Stimulated activated CD4-positive, alpha-beta T cell treated with anti-CD3 and anti-CD28 coated beads, Interleukin-15, amount 100 ng/mL, for 24 hours (primary cell): ENCODE measurements at places on chromosomes 11 and 22.

DNA sequence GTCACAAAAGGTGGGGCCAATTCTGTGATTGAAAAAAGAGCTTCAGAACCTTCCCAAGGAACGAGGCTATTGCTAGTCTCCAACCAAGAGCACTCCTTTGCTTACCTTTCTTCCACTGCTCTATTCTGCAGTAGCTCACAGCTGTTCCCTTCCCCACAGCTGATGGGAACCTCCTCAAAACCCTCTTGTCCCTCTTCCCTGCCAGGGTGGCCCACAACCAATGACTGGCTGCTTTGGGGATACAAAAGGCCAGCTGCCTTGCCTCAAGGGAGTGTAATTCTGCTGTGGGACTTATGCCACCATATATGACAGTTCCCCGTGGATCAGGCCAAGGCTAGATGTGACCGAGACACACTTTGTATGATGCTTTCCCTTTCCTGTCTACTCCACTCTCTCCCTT, 15.0 kb downstream of the KCNE3 start:
- DNase-seq: no peak

DNA sequence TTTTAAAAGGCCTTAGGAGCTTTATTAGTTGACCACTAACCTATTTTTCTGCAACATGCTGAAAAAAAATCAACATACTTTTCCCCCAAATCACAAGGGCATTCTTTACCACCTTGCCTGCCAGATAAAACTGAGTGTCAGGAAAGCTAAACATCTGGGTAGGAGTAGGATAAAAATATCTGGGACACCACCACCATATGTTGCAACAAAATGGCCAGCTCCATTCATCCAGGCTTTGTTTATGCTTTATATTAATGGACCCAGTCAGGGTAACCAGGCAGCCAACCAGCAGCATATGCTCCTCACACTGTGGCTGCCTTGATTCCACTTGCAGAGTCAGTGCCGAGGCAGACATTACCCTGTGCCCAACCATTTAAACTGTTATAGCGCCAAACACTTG, 1024.5 kb downstream of the LRRC4C start:
- DNase-seq: no peak

DNA sequence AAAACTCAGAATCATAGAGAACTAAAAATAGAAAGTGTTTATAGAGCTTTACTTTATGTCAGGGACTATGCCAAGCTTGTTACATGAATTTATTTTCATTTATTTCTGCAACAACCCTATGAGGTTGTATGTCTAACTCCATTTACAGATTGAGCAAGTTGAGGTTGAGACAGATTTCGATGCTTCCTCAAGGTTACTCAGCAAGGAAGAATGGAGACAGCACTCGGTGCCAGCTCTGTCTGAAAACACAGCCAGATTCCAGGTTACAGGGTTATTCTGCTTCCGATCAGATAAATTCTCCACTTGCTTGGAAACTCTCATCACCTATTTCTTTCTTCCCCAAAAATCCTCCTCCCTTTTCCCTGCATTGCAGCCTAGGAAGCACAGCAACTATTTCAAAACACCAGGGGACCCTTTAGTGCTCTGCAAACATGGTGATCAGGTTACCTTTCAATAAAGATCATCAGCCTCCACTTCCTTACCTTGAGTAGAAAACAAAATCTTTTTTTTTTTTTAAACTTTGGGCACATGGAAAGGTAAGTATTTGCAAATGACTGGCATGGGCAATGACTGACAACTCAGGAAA, 7.0 kb downstream of the MMP3 start:
- no peak for DNase-seq

GRCh38 chr11:131467645-131468394, 97.4 kb downstream of the NTM start:
- DNase-seq: no peak

- no peak for DNase-seq
These were observed 258.0 kb downstream of the TENM4 start for GRCh38 chr11:79182794-79183193.

DNA sequence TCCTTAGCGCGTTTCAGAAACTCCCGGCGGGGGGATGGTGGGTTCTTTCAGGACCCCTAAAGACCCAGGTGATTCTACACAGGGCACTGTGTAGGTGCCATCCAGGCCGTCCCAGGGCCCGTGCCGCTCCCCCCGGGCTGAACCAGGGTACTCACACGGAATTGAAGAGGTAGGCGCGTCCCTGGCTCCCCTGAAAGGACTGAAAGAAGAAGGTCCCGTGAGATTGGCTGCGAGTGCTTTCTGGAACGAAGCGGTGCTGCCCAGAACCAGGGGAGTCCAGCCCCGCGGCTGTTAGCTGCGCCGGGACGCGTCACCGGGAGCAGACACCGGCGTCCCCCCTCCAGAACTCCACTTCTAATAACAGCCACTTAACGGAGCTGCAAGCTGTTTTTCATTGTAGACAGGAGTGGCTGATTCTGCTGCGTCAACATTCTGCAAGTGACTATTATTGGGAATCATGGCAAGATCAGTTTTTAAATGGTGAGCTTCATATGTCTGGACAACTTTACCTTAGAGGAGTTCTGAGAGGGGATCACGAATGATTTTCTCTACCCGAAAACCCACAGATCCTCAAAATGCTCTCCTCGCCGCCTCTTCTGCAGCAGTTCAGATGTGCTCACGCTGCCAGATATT, 31.8 kb downstream of the YPEL1 start:
- no peak for DNase-seq

GRCh38 chr11:107732689-107733051, 20.8 kb upstream of the SLN start:
- no peak for DNase-seq

DNA sequence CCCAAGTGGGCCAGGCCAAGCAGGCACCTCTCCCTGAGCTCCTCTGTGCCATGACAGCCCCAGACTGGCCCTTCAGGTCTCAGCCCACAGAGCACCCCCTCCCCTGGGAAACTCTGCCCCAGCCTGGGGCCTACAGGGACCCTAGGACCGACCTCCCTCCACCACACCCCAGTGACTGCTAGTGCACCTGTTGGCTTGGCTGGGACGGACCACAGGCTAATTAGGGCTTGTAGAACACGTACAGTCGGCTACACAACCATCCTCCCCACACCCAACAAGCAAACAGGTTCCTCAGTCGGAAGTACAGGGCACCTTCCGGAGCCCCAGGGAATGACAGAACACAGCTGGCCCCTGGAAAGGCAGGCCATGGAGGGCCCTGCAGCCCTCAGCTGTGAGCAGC, 4.3 kb downstream of the SBF1 start:
- no peak for DNase-seq

DNA sequence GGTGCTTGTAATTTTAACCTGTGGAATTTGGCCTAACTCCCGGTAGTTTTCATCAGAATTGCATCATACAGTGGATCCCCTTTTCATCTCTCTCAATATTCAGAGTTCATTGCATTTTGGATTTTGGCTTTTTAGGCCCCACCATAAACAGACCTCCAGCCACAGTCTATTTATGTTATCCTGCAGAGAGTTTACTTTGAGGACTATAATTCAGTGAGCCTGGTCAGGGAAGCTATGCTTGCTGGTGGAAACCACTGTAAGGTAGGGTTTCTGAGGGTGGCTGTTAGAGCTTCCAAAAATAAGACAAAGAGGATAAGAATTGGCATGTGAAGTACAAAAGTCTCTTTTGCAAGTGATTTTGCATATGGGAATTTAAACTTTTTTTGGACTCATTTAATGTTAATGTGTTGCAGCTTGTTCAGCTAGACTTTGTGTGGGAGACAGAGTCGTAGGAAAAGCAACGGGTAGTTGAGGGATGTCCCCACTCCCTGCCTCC, 34.8 kb upstream of the DDI1 start:
- no peak for DNase-seq

GRCh38 chr11:117232911-117233409, 489 bp downstream of the RNF214 start:
- DNase-seq: no peak

GRCh38 chr11:71568704-71569349, 3.5 kb downstream of the KRTAP5-10 start:
- no peak for DNase-seq

DNA sequence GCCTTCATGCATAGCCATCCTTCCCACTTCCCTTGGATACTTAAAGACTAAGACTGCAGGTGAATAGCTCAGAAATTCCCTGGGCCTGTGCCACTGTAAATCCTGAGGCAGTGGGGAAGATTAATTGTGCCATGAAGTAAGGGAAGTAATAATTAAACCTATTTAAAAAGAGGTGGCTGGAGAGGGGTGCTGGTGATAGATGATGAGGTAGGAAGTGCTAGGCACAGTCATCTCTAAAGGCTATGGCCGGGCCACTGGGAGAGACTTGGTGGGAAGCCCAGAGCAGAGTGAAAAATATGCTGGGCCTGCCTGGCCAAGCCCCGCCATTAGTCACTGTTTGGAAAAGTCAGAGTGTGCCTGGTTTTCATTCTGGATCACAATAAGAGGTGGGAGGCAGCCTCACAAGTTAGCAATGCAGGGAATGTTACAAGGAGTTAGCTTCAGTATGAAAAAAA, 197.2 kb upstream of the PITPNB start:
- no peak for DNase-seq

DNA sequence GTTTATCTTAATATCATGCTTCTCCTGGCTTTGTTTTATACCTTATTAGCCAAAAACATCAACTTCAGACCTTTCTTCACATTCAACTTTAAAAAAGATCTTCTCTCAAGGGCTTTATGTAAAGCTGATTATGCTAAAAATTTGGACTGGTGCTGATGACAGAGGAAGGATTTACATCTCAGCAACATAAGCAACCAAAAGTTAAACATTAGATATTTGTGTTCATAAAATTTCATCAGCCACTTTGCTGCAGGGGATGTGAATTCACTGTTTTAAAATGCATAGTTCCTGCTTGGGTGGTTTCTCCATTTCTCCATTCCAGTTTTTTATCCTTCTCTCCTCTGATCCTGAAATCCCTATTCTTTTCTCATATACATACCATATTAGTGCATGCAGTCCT, 398.6 kb upstream of the DDI1 start:
- DNase-seq: no peak
